GM23248 (cell line): ENCODE measurements at places on chromosomes 6 and 20. TPM values are rescaled to one million over a fixed set of nuclear protein-coding genes. Genes with fewer than 3 reads are reported as not detected.

- DNase-seq, result peak; percentile 4
- H3K27me3 ChIP-seq, result no peaks in the 10 kb centered on the region
- H3K4me1 ChIP-seq, result peaks cover 25% of the 10 kb centered on the region
- H3K36me3 ChIP-seq, result no peaks in the 10 kb centered on the region
- no peak overlapping the region for H3K4me3 ChIP-seq
Observed at GRCh38 chr20:14478126-14478525, 140.7 kb upstream of the FLRT3 start.

DNA sequence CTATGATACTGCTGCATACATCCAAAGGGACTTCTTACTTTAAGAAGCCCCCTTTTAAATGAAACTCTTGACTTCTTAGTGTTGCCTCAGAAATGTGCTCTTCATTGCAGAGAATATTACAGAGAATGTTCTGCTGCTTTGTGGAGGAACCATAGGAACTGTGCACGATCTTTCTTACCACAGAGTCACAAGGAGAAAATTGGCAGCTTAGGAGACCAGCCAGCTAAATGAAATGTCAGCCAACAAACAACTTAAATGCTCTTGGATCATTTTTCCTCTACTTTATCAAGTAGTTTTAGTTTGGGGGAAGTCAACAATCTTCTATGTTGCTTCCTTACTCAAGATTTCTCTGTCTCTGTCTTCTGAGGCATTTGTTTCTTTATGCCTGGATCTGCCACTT, 125.9 kb upstream of the MLIP start:
- DNase-seq, result peak; percentile 21
- peaks cover 49% of the 10 kb centered on the region for H3K4me1 ChIP-seq
- no peaks in the 10 kb centered on the region for H3K36me3 ChIP-seq

GRCh38 chr20:52425253-52425652, 233.7 kb upstream of the ZFP64 start:
- H3K36me3 ChIP-seq, result no peaks in the 10 kb centered on the region
- H3K4me1 ChIP-seq, result peaks cover 19% of the 10 kb centered on the region
- peak overlapping the region; percentile 39; the same call in 1 of the 2 replicates for H3K27ac ChIP-seq
- peak overlapping the region; percentile 28 for H3K4me3 ChIP-seq

DNA sequence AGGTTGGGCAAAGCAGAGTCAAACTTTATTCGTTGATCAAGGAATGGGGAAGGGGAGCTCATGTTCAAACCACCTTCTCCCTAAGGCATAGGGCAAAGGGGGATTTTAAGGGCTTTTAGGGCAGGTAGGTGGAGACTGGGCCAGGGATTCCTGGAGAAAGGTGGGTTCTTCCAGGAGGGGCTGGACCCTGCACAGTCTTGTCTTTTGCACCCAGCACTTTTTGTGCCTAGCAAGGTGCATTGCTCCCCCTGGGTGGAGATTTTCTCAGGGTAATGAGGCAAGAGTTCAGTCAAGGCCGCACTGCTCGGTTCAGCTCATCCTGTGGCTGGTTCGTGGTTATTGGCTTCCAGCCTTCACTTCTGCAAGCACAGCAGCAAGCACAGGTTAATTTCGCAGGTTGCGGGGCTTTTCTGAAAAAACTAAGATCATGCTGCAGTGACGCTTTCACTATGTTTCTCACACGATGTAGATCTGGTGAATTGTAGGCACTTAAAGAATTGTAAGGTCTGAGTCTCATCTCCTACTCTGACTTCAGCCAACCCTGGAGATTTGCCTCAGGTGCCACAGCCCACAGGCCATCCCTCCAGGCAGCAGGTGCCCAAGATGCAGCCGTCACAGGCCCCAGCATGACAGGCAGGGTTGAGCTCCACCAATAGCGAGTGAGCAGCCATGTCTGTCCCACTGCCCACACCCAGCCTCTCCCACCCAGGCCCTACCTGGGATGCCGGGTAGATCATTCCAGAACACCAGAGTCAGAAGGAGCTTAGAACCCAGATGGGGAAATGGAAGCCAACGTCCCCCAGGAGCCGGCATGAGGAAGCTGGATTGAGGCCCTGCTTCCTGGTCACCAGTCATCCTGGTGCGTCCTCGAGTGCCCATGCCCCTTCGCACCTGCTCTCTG, 37.1 kb downstream of the SUN5 start:
- DNase-seq, result no peak
- no peaks in the 10 kb centered on the region for H3K36me3 ChIP-seq
- peaks cover 24% of the 10 kb centered on the region for H3K27me3 ChIP-seq
- no peak overlapping the region for H3K4me3 ChIP-seq
- no peaks in the 10 kb centered on the region for H3K4me1 ChIP-seq

DNA sequence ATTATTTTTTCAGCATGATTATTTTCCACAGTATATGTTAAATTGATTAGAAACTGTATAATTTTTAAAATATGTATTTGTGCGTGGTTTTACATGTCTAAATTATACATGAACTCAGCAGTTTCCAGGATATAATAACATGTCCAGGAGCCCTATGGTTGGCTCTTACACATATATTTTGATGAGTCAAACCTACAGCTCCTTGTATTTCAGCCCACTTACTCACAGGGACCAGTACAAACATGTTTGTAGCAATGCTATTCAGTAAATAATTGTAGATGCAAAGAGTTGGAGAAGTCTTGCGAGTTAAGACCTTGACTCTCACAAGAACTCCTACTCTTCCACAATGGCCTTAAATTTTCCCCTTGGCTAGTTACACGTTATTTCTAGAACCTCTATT, 107.2 kb upstream of the SASH1 start:
- H3K4me3 ChIP-seq, result no peak overlapping the region
- H3K4me1 ChIP-seq, result peaks cover 37% of the 10 kb centered on the region
- peak overlapping the region; percentile 20; the same call in 1 of the 2 replicates for H3K27ac ChIP-seq
- peak; percentile 74 for DNase-seq
- no peaks in the 10 kb centered on the region for H3K27me3 ChIP-seq
- H3K36me3 ChIP-seq, result no peaks in the 10 kb centered on the region

DNA sequence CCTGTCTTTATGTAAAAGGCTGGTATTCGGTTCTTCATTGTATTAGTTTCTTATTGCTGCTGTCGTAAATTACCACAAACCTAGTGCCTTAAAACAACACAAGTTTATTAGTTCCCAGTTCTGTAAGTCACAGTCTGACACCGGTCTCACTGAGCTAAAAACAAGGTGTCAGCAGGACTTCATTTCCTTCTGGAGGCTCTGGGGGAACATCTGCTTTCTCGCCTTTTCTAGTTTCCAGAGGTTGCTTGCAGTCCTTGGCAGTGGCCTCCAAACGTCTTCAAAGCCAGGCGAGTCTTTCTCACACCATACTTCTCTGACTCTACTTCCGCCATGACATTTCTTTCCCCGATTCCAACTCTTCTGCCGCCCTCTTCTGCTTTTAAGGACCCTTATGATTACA, 43.0 kb upstream of the ZFAND3 start:
- no peak overlapping the region for H3K4me3 ChIP-seq
- no peak overlapping the region for H3K27ac ChIP-seq
- no peaks in the 10 kb centered on the region for H3K4me1 ChIP-seq

- no peaks in the 10 kb centered on the region for H3K36me3 ChIP-seq
- no peak overlapping the region for H3K27ac ChIP-seq
- no peaks in the 10 kb centered on the region for H3K27me3 ChIP-seq
- peaks cover 38% of the 10 kb centered on the region for H3K4me1 ChIP-seq
Observed at GRCh38 chr6:81984599-81984998, 232.1 kb upstream of the TENT5A start.

- H3K36me3 ChIP-seq, result no peaks in the 10 kb centered on the region
- peaks cover 7% of the 10 kb centered on the region; the same call in 1 of the 2 replicates for H3K4me1 ChIP-seq
- H3K4me3 ChIP-seq, result no peak overlapping the region
Observed at GRCh38 chr6:1253816-1254215, 58.1 kb upstream of the FOXQ1 start.

GRCh38 chr20:60102665-60103210, 144.5 kb downstream of the CDH26 start:
- peaks cover 9% of the 10 kb centered on the region; the same call in 1 of the 2 replicates for H3K27me3 ChIP-seq
- no peak overlapping the region for H3K27ac ChIP-seq
- DNase-seq, result no peak
- no peak overlapping the region for H3K4me3 ChIP-seq

- no peak overlapping the region for H3K4me3 ChIP-seq
- no peaks in the 10 kb centered on the region for H3K27me3 ChIP-seq
- H3K4me1 ChIP-seq, result no peaks in the 10 kb centered on the region
- H3K27ac ChIP-seq, result no peak overlapping the region
Observed at GRCh38 chr20:9255171-9255570, 186.3 kb downstream of the PLCB4 start.

DNA sequence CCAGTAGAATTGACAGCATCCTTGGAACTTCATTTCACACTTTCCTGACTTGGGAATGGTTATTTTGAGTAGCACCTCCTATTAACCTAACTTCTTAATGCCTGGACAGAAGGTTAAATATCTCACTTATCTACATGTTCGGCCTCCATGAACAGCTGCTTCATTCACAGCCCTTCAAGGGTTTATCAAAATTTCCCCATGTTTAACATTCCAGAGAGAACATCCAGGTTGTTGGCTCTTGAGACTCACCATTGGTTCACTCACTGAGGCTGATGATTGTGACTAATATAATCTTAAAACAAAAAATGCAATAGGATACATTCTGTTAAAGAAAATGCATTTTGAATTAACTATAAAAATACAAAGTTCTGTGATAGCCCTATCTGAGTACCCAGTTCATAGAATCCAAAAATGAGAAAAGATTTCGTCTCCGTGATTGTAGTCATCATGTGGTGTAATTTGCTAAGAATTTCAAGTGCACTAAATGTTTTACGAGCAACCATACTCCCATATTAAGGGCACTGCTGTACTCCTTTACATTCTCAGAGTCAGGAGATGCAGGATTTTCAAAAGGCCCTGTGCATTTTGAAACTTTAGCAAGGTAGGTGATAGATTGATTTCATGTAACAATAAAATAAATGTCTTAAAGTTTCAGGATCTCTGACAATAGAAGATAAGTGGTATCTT, 260.6 kb upstream of the TAB2 start:
- H3K4me3 ChIP-seq, result no peak overlapping the region
- no peak for DNase-seq
- H3K36me3 ChIP-seq, result no peaks in the 10 kb centered on the region
- no peak overlapping the region for H3K27ac ChIP-seq

GRCh38 chr6:155327326-155328073, 13.2 kb upstream of the TFB1M start:
- no peaks in the 10 kb centered on the region for H3K36me3 ChIP-seq
- no peak overlapping the region for H3K4me3 ChIP-seq
- DNase-seq, result peak; percentile 77
- no peak overlapping the region for H3K27ac ChIP-seq
- H3K4me1 ChIP-seq, result 0 out of 2 replicates have a peak, but pooled peaks cover 6% of the 10 kb centered on the region

DNA sequence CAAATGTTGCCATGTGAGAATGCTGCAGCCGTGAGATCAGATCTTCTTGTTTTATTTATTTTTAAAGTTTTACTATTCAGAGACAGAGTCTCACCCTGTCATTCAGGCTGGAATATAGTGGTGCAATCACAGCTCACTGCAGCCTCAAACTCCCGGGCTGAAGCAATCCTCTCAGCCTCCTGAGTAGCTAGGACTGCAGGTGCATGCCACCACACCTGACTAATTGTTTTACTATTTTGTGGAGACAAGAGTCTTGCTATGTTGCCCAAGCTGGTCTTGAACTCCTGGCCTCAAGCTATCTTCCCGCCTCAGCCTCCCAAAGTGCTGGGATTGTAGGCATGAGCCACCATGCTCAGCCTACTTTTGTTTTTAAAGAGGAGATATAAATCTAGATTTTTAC, 22.5 kb upstream of the SSR1 start:
- H3K27me3 ChIP-seq, result no peaks in the 10 kb centered on the region
- no peak overlapping the region for H3K4me3 ChIP-seq
- no peaks in the 10 kb centered on the region for H3K4me1 ChIP-seq
- H3K27ac ChIP-seq, result no peak overlapping the region
- DNase-seq, result no peak

DNA sequence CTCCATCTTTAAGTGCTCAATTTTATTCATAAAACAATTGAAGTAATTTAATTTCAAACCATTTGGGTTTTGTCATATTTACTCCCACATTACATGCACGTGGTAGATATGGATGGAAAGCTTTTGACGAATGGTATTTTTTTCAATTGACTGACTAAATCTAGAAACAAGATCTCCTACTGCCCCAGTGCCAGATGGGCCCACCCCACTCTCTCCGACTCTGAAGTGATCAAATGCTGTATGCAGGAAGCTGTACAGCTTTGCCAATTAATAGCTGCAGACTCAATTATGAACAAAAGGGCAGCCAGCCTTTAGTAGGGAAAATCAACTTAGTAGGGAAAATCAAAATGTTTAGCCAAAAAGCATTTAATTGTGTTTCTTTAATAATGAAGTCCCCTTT, 46.2 kb downstream of the PACRG start:
- no peak overlapping the region for H3K27ac ChIP-seq
- H3K4me3 ChIP-seq, result no peak overlapping the region
- H3K4me1 ChIP-seq, result no peaks in the 10 kb centered on the region
- no peak for DNase-seq

- no peaks in the 10 kb centered on the region for H3K36me3 ChIP-seq
- no peak for DNase-seq
Observed at GRCh38 chr20:24341781-24342180, 127.6 kb upstream of the SYNDIG1 start.

The CPXM1 gene
- not detected in 2 replicates for total RNA-seq

The CLPSL2 gene
- not detected in 2 replicates for total RNA-seq

The CRNKL1 gene
- total RNA-seq, result 24.2 and 33.9 TPM in 2 replicates

The KHDC1L gene
- not detected in 2 replicates for total RNA-seq

The PACRG gene
- 0.13 TPM in 1 of 2 replicates, not detected in the other for total RNA-seq

The MYMX gene
- total RNA-seq, result not detected in 2 replicates
